ENCODE measurements at places on chromosomes 11 and 22.

- DNase-seq = no peak
Observed at GRCh38 chr11:111954154-111954553, 17.0 kb downstream of the DIXDC1 start.

- no peak for DNase-seq
Observed at GRCh38 chr22:24465566-24465965, 29.6 kb upstream of the UPB1 start.

- DNase-seq = no peak
Observed at GRCh38 chr11:134145715-134146114, 76.8 kb downstream of the JAM3 start.

- no peak for DNase-seq
Observed at GRCh38 chr11:60363542-60364470, 14.5 kb upstream of the MS4A7 start.

DNA sequence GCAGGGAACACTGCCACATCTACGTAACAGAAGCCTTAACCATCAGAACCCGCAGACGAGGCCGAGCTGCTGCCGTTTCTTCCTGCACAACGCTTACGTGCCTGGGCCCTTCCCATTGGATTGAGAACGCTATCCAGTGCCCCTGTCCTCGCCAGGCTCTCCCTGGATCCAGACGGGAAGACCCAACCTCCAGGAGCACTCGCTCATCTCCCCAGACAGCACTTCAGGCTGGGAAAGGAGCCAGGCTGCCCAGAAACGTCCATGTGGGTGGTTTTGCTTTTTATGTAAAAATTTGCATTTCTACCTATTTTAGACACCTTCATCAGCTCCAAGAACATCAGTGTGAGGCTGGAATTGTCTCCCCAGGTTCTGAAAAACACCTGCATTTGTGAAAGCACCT is 7.3 kb upstream of the CRYBB3 start:
- no peak for DNase-seq

DNA sequence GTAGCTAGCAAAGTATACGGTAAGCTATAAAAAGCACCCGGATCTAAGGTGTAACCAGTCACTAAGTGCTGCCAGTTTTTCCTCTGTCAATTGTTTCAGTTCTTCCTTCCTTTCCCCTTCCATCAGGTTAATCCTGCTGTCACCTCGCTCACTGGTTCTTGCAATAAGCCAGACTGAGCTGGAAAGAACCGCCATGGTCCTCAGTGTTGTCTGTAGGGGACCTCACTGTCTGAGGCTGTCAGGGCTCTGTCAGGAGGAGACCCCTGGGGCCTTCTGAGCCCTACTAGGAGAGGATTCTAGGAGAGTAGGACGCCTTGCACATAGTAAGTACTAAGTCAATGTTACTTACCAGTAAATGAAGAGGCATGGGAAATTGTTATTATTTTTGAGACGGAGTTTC is 1.4 kb upstream of the TBC1D22A start:
- no peak for DNase-seq

DNA sequence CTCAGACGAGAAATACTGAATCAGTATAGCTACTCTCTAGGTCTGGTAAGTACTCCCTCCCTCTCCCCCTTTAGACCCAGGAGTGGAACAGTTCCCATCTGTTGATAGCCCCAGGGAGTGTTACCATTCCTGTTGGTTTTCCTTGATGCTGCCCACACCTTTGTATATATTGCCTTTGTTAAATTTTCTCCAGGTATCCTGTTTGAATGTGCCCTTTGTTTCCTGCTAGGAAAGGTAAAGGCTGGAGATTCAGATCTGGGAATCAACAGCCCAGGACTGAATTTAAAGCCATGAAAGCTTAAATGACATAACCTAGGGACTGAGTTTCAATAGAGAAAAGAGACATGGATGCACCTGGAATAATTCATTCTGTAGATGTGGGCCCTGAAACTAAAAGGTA is 68.3 kb downstream of the CCDC83 start:
- DNase-seq = no peak

- DNase-seq = no peak
Observed at GRCh38 chr11:110613197-110613918, 98.9 kb downstream of the ARHGAP20 start.

DNA sequence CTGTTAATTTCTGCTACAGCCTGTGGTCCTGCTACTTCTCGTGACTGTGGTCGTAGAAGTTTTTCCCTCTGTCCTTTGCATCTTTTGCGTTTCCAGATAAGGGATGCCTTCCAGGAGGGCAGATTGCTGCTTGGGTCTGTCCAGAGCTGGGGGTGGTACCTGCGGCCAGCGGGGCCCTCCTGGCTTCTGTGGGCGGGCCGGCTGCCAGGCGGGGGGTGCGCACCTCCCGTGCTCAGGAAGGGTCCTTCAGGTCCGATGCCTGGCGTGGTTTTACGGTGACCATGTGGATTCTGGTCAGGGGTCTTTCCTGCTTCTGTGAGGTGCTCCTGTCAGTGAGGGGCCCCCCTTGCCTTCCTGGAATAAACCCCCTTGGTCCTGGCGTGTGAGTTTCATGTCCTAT is 84.8 kb downstream of the KCNQ1 start:
- no peak for DNase-seq

DNA sequence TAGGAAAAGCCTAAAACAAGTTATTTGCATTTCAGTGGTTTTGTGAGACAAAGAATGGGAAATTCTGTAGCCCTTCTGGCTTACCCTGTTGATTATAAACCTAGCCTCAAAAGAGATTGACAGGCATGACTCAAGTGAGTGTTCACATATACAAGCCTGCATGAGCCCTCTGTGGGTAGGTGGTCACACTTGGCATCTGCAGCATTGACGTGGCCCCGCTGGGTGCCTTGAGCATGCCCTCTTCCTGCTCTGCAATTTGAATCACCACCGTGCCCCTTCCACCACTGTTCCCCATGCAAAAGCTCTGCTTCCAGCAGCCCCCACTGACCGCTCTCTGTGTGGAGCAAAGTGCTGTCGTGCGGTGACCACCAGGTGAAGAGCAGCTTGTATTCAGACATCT is 21.0 kb upstream of the ADSL start:
- DNase-seq = no peak

- DNase-seq = no peak
Observed at GRCh38 chr11:79045018-79045799, 395.6 kb downstream of the TENM4 start.

DNA sequence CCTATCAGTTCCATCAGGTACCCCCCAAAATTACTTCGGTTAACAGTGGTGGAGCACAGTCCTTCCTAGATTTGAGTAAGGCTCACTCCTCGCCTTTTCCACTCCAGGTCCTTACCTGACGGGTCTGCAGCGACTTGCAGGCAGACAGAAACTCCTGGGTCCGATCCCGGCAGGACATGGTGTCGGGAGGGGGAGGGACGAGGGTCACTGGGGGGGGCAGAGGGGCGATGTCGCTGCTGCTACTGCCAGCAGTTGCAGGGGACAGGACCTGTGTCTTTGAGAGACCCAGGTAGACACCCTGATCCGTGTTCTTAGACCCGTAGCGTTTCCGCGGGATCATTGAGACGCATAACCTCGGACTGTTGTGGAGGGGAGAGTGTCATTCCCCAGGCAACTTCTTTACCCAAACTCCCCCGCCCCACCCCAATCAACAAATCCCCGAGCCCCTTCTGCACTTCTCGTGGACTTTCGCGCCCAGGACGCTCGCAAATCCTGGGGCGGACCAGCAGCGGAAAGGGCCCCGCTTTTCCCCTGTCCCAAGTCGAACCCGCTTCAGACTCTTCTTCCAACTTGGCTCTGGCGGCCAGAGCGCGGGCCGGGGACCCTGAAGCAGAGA is 839 bp downstream of the STX5 start:
- peak; percentile 71 for DNase-seq

DNA sequence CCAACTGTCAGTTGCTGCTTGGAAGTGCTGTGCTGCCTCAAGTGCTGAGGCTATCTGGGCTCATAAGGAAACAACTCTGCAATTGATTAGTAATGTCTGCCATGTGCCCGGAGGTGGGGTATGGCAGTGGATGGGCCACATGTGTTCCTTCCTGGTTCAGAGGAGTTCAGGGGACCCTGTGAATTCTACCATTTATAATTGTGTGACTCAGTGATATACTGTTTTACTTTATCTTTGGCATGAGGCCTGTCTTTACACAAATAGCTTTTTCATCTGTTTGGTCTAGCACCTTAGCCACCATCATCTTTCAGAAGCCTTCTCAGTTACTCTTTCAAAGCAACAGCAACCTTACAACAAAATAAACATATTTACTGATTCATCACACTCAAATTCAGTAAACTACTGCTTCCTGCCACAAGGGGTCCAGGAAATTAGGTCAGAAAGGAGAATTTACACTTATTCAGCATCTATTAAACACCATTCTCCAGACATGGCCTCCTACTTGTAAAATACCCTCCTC is 20.9 kb downstream of the DKK3 start:
- no peak for DNase-seq

DNA sequence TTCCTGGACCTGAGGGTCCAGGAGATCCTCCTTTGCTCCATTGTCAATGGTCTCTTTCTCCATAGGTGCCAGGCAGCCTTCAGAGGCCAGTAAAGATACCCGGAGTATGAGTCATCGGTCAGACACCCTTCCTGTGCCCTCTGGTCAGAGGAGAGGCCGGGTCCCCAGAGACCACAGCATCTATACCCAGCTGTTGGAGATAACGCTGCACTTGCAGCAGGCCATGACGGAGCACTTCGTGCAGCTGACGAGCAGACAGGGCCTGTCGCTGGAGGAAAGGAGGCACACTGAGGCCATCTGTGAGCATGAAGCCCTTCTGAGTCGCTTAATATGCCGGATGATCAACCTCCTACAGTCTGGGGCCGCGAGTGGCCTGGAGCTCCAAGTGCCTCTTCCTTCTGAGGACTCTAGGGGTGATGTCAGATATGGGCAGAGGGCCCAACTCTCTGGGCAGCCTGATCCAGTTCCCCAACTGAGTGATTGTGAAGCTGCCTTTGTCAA is at the start of gene ACCSL:
ACCSL (plus strand) TSS at position 51 of the 501 bp plus-strand sequence; CDS start at position 107, 56 bp downstream.
- DNase-seq = no peak

DNA sequence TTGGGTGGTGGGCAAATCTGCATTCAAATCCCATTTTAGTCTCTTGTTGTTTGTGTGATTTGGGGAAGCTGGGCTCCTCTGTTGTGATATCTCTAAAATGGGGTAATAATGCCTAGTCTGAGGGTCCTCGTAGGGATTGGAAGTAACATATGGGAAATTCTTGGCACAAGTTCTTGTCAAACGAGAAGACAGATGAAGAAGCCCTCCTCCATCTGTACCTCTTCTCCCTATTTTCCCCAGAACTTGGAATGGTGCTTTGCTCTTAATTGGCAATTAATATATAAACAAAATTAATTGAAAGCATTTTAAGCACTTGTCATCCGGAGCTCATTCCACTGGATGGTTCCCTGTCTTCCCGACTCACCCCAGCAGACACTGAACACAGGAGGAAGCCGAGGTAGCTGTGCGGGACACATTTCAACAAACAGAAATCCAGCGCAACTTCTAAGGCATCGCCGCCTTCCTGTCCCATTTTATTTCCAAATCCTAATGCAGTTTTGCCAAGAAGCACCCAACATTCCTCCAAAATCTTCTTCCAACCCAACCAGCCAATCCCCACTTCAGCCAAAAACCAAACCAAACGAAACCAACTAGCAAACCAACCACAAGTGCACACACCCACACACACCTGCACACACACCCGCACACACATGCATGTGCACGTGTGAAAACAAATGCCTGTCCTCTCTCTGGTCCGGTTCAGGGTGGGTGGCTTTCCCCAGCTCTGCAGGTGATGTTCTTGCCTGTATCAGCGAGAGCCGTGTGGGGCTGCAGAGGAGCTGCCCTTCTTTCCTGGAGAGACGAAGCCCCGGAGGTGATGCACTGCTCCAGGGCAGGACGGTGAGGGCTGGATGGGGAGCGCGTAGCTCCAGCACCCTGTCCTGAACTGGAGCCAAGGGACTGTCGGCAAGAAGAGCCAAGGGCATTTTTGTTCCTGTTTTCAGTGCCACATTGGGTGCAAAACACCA is 100.8 kb upstream of the B3GAT1 start:
- no peak for DNase-seq

DNA sequence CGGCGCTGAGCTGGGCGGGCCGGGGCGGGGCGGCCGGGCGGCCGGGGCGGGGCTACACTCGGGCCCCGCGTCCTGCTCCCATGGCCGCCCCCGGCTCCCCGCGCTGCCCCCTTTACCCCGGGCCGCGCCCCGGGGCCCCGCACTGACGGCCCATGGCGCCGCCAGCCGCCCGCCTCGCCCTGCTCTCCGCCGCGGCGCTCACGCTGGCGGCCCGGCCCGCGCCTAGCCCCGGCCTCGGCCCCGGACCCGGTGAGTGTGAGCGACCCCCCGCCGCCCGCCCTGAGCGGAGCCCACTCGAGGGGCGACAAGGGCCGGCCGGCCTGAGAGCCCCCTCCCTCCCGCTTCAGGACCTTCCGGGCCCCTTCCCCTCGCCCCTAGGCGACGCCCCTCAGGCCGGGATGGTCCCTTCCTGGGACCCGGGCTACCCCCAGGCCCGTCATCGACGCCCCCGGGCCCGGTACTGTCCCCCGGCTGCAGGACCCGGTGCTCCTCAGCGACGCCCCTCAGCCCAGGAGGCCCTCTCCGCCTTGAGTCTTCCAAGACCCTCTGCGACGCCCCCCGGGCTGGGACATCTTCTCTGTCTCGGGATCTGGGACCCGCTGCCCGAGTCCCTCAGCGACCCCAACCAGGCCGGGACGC is at the start of gene KREMEN1:
KREMEN1 (plus strand) TSS at position 57 of the 639 bp plus-strand sequence; CDS start at position 153, 96 bp downstream.
- DNase-seq = no peak

- no peak for DNase-seq
Observed at GRCh38 chr11:105852403-105852802, 169.6 kb downstream of the MSANTD4 start.

DNA sequence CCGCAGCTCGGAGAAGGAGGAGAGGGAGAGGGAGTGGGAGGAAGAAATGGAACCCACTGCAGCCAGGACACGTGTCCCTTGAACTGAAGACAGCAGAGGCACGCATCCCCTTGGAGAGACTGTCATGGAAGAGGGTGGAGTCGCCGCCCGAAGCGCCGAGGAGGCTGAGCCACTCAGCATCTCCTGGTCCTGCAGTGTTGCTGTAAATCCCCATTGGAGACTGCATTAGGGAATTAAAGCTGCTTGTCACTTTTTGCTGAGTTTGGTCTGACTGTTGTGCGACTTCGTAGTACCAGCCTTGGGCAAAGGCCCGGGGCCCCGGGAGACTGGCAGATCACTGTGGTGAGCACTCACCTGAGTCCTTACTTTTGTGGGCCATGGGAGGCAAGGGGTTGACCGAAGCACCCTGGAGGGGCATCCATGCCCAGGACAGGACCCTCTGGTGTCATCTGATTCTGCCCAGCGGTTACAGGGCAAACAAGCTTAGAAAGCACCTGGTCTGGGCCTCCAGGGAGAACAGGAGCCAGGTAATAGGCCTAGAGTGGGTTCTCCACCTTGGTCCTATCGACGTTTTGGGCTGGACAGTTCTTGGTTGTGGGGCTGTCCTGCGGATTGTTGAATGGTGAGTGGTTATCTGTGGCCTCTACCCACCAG is 797 bp downstream of the VPREB1 start:
- no peak for DNase-seq

Data from NCI-H524 (cell line).